ENCODE measurements at places on chromosomes 1 and 21.
A peak's percentile ranks its signal among the peaks of the same experiment; 100 is the strongest.

- DNase-seq: peak; percentile 20
Observed at GRCh38 chr1:3902571-3903091, 2.6 kb upstream of the C1orf174 start.

DNA sequence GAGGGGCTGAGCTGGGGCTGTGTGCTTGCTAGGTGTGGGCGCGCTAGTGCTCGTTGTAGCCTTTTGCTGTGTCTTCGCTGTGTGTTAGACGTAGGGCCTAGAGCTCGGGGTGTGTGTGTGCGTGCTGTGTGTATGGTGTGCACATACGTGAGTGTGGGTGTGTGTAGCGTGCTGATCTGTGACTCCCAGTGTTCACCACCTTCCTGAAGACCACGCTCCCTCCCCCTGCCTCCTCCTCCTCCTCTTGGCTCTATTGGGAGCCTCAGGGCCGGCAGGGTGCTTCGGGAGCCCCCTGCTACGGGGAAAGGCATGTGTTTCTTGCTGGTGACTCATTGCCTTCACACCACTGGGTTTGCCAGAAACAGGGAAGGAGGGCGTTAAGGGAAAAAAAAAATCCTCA lies 9.4 kb upstream of the KCNC4 start:
- no peak for DNase-seq

- DNase-seq: no peak
Observed at GRCh38 chr1:23074012-23074411, 54.7 kb downstream of the KDM1A start.

DNA sequence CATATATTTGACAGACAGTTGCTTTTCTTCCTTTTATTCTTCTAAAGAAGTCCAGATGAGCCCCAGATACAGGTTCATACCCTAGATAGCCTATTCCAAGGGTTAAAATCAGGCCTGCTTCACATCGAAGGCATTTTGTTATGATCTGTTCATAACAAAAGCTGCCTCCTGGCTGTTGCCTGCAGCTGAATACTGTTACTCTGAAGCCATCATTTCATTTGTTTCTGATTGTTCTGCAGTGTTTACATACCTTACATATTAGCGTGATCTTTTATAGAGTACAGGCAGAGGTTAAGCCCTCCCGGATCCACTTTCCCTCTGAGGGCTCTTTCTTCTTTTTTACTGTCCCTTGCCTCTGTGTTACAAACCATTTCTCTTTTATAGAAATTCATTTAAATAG lies 219.0 kb upstream of the HOOK1 start:
- DNase-seq: no peak

Measured in activated CD4-positive, alpha-beta T cell treated with anti-CD3 and anti-CD28 coated beads, Interleukin-2, amount 50 U/mL, for 16 hours (primary cell).